Activated T-helper 2 cell treated with anti-CD3 and anti-CD28 coated beads, Interferon-gamma antibody, Interleukin-2, Interleukin-4, amounts not matched to agents 10 μg/mL and 5 μg/mL and 100 μg/mL, durations not matched to agents 14 hours and 24 hours and 36 hours (primary cell): ENCODE measurements at places on chromosomes 1 and 21.

GRCh38 chr1:71101839-71102376, 21.1 kb upstream of the ZRANB2 start:
- no peak for DNase-seq

- DNase-seq, result no peak
Observed at GRCh38 chr1:160077486-160077885, 3.9 kb upstream of the KCNJ9 start.

GRCh38 chr1:36306210-36306901, at the start of gene SH3D21:
SH3D21 (plus strand) TSS chr1:36306368; CDS start chr1:36306421, 53 bp downstream.
- DNase-seq, result peak; percentile 46

GRCh38 chr1:15627343-15627988, 10.2 kb downstream of the DDI2 start:
- DNase-seq, result no peak

GRCh38 chr1:55064861-55065263, 25.5 kb downstream of the PCSK9 start:
- no peak for DNase-seq

DNA sequence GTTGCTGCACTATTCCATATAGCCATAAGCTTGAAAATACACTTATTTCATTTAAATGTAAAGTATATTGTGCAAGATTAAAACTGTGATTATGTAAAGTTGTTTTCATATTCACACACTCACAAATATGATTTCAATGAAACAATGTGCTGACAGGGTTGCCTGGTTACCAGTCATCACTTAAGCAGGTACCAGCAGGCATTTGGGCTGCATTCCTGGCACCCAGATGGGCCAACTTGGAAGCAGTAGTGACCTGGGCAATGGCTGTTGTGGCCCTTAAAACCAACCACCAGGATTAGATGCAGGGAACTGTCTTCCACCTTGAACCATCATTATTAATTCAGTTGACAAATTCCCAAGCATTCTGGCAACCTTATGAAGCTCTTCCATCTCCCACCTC, 45.0 kb upstream of the RASAL2 start:
- DNase-seq, result no peak

DNA sequence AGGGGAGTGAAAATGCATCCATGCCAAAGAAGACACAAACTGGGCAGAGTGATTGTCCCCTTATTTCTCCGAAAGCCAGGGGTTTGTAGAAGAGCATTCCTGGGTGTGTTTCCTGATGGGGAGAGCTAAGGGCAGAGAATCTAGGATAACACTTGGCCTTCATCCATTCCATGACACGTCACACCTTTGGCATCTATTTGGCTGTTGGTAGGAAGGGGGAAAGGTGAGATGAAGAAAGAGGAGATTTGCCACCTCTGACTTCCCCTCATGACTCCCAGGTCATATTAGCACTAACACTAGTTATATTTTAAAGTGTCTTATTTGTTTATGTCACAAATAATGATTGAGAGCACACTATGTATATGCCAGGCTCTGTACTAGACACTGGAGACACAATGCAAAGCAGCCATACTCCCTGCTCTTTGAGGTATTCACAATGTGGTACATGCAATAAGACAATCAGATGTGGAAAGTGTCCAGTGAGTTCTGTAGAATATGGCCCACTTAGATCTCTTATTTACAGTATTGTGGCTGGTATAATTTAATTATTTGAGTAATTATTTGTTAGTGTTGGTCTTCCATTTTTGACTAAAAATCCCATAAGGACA, 54.5 kb upstream of the GADD45A start:
- no peak for DNase-seq

DNA sequence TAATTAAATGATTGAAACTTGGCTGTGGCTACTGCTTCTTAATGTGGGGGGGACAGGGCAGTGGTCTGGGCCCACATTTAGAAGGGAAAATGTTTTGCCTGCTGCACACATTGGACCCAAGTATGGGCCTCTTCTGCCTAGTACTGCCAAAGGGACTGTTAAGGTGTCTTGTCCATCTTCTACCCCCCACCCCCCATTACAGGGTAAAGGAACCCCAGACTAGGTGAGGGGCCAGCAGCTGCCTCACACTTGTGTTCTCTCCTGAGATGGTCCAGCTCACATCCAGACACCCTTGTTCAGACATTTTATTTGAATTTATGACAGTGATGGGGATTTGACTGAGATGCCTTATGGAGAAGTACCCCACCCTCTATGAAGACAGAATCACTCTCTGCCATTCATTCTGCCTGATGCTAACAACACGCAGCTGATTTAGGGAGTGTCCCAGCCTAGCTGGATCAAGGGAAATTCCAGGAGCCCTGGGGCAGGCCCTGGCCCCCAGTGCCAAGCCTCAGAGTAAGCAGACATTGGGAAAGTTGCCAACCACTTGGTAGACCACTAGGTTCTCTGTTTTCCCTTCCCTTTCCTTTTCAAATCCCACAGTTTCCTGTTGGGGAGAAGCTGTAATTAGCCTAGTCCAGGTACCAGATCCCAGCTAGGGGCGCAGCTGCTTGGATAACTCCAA, 42.1 kb downstream of the YARS1 start:
- no peak for DNase-seq

DNA sequence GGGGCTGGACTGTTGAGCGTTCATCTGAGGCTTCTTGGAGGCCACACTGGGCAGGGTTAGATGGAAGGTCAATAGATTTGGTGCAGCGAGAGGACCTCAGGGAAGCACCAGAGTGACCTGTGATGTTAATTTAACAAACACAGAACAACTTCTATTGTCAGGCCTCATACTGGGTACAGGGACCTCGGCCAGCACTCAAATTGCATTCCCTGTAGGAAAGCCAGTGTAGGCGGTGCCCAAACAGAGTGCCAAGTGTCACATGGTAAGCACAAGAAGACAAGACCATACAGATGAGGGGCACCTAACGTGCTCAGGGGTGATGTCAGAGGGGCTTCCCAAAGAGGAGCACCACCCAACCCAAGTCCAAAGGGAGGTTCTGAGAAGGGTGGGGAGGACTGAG, 1.3 kb downstream of the TMEM269 start:
- DNase-seq, result no peak

DNA sequence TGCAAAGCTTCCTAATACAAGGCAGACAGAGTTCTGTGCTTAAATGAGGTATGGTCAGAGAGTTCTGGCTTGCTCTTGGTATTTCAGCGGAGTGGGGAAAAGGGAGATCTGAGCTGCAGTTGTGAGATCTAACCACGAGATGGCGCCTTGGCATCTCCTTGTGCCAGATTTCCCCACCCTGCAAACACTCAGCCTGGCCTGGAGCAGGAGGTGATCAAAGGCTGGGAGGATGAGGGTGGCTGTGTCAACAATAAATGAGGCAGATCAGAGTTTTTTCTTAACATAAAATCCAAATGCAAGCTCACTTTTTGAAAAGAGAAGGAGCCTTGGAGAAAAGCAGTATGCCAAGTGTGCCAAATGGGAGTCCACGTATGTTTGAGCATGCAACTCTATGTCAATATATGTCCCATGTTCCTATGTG, 4.1 kb upstream of the TFAP2E start:
- DNase-seq, result peak; percentile 50

GRCh38 chr1:157370698-157371097, 181.6 kb downstream of the FCRL5 start:
- DNase-seq, result no peak

- no peak for DNase-seq
Observed at GRCh38 chr1:236417336-236417735, 23.2 kb downstream of the EDARADD start.

- no peak for DNase-seq
Observed at GRCh38 chr21:45108808-45109781, 34.7 kb downstream of the ADARB1 start.

DNA sequence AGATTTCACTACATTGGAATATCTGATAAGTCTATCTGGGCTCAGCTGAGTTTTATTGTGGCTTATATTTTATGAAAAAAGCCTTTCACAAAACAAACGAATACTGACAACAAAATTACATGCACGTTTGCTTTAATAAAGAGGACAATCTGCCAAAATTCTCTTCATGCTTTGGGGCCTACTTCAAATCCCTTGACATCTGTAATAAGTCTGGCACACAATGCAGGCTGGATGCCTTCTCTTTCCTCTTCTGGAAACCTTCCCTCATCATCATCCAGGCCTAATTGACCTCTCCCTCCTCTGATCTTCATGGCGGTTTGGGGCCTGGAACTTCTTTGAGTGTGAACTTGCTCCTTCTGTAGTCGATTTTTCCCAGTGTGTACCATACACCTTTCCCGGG, 70.3 kb downstream of the MAP10 start:
- no peak for DNase-seq

- DNase-seq, result no peak
Observed at GRCh38 chr1:63101336-63101735, 221.0 kb upstream of the FOXD3 start.

DNA sequence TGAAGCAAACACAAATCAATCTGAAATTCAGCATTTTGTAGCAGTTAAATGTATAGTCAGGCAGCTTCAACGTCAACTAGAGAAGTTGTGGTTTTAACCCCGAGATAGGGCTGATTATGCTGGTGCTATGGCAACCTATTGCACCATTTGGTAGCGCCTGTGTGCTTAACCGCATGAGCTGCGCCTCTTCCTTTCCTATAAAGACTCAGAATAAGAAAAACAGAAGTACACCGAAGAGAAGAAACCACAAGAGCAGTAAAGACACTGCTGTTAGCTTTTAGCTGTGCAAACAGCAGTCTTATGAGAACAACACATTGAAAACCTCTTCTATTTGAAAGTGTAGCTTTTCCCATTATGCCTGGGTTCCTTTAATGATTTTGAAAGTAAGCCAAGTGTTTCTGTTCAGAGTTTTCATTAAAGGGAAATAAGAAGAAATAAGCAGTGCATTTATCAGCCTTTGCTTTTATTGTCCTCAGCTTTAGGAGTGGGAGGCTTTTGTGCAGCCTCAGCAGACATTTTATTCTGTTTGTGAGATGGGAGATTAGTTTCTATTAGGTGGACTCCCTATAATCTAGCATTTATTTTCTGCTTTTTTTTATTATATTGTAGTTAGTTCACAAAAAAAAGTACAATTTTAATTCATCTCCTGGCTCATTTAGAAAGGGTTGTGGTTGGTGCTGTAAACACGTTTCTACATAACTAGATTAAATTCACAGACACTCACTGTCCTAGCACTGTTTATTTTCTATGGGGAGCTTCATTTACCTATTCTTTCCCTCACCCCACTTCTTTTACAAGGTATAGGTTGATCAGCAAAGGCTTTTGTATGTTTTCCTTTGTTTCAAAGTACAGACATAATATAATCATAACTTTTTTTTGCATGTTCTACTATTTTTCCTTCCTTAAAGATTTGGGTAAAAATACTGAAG, 43.3 kb downstream of the PTPRC start:
- peak; percentile 84 for DNase-seq

DNA sequence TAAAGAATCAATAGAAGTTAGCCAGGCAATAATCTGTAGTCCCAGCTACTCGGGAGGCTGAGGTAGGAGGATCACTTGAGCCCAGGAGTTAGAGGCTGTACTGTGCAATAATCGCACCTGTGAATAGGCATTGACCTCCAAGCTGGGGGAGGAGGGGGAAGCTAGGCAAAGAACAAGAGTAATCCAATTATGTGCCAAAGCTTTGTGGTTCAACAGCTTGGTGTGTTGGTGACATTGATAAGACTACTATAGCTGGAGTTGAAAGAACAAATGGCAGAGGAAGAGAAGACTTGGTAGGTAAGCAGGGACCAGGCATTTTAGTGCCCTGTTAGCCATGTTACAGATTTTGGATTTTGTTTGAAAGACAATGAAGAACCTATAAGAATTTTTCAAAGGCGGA, 2.1 kb upstream of the TMCO2 start:
- DNase-seq, result no peak

- no peak for DNase-seq
Observed at GRCh38 chr1:205456868-205457745, 1.3 kb upstream of the BLACAT1 start.

GRCh38 chr1:164591858-164592257, 32.9 kb downstream of the PBX1 start:
- no peak for DNase-seq

- no peak for DNase-seq
Observed at GRCh38 chr1:93087532-93087931, 8.4 kb downstream of the MTF2 start.

GRCh38 chr1:23216771-23217420, 406 bp downstream of the HTR1D start:
- no peak for DNase-seq

DNA sequence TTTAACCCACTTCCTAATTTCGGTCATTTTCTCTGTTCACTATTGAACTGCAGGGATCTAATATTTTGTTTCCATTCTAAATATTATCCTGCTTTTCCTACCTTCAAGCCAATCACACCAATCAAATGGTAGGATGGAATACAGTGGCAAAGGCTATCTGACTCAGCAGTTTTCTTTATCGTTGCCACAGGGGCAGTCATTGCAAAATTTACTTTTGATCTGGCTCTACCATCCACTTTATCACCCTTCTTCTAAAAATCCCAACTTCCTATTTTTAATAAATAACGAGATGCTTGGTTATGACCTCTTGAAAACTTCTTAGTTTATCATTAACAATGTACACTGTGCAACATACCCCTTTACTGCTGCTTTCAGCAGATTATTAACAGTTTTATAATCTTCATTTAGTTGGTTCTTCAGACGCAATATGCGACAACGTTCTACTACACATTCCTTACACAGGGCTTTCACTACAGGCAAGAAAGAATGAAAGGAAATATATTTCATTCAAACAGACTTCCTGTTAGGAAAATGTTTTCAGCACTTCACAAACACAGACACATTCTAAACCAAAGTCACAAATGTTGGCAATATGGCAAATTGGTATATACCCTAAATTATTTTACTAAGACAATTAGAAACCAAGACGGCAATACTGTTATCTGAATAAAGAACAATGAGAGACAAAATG, 52.3 kb upstream of the RAP1GAP start:
- no peak for DNase-seq

- no peak for DNase-seq
Observed at GRCh38 chr1:25773441-25774125, 26.4 kb upstream of the SELENON start.

GRCh38 chr1:97610102-97610501, 310.7 kb downstream of the DPYD start:
- no peak for DNase-seq

DNA sequence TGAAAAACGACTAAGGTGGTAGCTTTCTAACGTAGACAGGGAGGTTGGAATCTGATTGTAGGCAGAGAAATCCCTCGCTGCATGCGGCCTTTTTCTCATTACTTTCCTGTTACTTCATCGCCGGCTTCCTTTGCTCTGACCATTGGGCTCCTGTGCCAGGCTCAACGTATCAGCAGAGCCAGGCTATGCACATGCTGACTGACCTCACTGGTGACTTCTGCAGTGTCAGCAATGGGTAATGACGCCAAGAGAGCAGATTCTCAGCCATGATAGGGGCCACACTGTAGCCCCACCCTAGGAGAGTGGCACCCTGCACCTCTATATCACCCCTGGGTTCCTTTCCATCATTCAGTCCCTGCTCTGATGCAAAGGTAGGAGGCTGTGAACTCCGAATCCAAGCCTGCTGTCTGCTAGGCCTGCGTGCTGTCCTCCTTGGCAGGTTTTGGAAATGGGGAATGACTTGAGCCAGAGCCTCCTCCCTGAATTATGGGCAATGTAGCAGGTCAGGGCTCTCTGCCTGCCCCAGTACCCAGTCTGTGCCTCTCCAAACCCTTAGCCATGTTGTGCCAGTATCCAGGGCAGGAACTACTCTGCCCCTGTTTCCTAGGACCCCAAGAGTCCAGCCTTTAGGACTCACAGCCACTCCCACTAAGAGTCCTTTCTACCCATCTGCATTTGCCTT, 11.4 kb downstream of the PPFIA4 start:
- no peak for DNase-seq
